ENCODE measurements at places on chromosomes 1 and 21.

GRCh38 chr21:31913182-31913608 lies 40.4 kb downstream of the HUNK start:
- no peak for DNase-seq

DNA sequence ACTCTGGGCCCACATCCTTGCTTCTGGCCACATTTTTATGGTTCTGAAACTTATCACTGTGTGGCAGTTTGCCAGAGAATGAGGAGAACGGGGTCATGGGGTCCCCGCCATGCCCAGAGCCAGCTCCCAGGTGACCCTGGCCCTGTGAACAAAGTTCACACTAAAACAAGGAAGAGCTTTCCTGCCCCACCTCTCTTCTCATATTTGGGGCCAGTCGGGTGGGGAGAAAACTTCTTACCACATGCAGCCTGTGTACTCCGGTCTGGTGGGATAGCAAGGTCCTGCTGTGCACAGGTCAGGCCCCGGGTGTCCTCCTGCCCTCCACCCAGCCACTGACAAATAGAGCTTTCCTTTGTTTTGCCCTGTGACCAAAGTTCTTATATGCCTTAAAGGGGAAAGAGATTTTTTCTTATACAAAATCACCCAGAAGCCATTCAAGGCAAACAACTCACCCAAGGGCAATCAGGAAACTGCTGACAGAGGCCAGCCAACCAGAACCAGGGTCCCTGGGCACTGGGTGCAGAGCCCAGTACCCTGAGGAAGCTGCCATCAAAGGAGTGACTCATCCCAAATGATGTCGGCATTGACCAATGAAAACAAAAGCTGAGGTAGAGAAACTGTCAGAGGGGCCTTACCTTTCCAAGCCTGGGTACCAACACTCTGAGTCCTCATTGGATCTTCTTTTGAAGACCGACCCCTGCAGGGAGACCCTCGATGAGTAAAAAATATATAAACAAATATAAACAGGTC lies 53.6 kb downstream of the OLIG1 start:
- no peak for DNase-seq

- no peak for DNase-seq
These were observed 11.7 kb downstream of the CAPN9 start for GRCh38 chr1:230758709-230759368.

DNA sequence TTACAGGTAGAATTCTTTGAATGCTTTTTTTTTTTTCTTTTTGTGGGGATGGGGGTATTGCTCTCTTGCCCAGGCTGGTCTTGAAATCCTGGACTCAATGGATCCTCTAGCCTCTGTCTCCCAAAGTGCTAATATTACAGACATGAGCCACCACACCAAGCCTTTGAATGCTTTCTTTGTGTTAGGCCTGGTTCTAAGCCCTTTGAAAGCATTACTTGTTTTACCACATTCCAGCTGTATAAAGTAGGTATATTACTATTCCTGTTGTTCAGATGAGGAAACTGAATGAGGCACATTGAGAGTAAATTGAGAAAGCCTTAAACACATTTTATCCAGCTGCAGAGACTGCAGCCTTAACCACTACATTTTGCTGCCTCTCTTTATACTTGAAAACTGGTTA lies 841.8 kb upstream of the ADGRL4 start:
- DNase-seq = no peak

- no peak for DNase-seq
These were observed 33.1 kb upstream of the VPS26C start for GRCh38 chr21:37300114-37300751.

DNA sequence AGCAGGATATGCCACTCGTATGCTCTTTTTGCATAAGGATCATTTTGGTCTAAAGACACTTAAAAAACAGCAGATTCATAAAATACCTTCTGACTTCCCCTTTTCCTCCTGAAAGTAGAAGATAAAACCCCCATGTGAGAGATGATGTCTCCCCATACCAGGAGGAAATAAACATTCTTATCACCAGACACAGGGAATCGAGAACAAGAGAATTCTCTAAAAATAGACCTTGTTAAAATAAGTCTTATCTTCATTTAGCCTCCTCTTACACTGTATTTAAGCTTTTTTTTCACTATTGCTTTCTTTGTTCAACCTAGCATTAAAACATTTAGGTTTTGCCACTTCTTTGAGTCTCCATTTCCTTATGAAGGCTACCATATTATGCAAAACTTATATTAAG lies 709.3 kb downstream of the KCNT2 start:
- no peak for DNase-seq

- DNase-seq = no peak
These were observed 46.4 kb upstream of the TRABD2B start for GRCh38 chr1:48043622-48044021.

GRCh38 chr21:43727519-43728153 lies 8.7 kb downstream of the PDXK start:
- DNase-seq = no peak

DNA sequence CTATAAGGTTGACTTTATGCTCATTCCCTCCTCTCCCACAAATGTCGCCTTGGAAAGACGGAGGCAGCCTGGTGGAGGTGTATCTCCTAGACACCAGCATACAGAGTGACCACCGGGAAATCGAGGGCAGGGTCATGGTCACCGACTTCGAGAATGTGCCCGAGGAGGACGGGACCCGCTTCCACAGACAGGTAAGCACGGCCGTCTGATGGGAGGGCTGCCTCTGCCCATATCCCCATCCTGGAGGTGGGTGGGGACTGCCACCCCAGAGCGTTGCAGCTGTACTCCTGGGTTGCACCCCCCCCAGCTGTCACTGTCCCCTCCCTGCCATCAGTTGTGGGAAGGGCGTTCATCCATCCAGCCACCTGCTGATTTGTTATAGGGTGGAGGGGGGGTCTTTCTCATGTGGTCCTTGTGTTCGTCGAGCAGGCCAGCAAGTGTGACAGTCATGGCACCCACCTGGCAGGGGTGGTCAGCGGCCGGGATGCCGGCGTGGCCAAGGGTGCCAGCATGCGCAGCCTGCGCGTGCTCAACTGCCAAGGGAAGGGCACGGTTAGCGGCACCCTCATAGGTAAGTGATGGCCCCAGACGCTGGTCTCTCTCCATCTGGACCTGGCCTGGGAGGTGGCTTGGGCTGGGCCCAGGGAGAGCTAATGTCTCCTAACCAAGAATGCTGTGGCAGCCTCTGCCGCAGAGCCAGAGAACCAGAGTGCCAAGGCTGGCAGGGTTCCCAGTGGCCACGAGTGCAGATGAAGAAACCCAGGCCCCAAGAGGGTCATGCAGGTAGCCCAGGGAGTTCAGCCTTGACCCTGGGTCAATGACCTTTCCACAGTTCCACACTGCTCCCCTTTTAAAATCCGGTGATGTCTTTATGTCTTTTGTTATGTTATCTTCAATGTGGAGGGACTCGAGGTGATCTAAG lies 13.1 kb downstream of the PCSK9 start:
- DNase-seq = no peak

GRCh38 chr1:174815474-174815908 lies 184.3 kb upstream of the CACYBP start:
- no peak for DNase-seq

- no peak for DNase-seq
These were observed 6.0 kb downstream of the TRIT1 start for GRCh38 chr1:39877231-39877778.

- DNase-seq = no peak
These were observed 43.2 kb downstream of the TMCO4 start for GRCh38 chr1:19756480-19756879.

DNA sequence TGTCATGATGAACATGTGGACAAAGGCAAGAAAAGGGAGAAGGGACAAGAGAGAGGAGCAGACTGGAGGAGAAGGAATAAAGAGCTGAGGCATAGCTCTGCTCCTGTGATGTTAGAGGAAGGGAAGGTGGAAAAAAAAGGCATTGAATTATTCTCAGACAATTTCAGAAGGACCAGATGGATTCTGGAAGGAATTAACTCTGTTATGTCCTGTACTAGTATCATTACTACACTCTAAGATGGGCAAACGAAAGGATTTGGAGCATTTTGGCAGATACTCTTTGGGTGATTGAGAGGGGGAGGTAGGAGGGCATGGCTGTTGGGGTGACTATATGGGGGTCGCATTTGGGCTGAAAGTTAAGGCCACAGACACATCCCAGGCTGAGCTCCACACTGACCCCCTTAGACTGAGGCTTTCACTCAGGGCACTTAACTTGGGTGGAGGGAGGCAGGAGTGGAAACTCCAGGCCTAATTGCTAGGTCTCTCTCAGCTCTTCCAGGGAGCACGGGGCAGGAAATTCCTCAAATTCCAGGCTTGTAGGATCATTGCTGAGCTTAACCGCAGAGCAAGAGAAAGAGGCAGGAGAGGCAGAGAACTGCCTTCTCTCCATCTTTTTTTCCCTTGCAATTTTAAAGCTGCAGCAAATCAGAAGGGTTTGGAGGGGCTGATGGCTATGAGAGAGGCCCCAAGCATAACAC lies 25.9 kb downstream of the KIRREL1 start:
- no peak for DNase-seq

GRCh38 chr1:181918880-181919525 lies 142.5 kb downstream of the ZNF648 start:
- no peak for DNase-seq

DNA sequence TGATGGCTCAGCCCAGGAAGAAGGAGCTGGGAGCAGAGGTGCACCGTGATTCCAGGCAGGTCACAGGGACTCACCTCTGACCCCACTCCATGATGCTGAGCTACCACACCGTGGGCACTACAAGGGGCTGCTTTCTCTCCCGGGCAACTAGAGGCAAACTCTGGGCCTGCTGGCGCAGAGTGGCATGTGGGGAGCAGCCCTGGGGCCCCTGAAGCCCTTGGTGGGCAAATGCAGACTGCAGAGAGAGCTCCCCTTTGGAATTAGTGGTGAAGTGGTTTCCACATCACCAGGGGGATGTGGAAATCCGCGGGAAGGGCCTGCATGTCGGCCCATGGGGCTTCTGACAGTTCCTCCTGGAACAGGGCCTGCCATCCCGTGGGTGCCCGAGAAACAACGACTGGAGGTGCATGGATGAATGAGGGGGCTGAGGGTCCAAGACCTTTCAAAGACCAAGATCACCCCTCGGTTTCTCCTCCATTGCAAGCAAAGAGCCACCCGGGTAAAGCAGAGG lies 11.8 kb upstream of the MMEL1 start:
- no peak for DNase-seq

- DNase-seq = no peak
These were observed 33.0 kb upstream of the ADARB1 start for GRCh38 chr21:45041351-45041805.

GRCh38 chr1:5651964-5652821 lies 340.0 kb downstream of the NPHP4 start:
- DNase-seq = no peak

DNA sequence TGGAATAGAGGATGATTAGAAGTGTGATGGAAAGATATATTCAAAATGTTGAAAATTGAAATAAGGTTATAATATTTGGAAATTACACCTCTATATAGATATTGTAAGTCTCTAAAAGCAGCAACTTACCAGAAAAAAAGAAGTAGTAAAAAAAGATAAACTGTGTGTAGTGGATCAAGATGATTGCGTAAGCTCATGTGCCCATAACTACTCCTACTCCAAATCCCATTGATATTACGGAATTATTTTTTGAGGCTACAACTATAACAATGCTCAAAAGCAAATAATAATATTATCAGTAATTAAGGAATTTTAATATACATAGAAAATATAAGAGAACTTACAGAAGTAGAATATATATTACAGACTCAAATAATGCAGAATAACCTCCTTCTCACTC lies 33.6 kb downstream of the CATSPERE start:
- no peak for DNase-seq

GRCh38 chr1:97674517-97674916 lies 246.3 kb downstream of the DPYD start:
- no peak for DNase-seq

- no peak for DNase-seq
These were observed 30.2 kb downstream of the USP1 start for GRCh38 chr1:62467092-62467491.

DNA sequence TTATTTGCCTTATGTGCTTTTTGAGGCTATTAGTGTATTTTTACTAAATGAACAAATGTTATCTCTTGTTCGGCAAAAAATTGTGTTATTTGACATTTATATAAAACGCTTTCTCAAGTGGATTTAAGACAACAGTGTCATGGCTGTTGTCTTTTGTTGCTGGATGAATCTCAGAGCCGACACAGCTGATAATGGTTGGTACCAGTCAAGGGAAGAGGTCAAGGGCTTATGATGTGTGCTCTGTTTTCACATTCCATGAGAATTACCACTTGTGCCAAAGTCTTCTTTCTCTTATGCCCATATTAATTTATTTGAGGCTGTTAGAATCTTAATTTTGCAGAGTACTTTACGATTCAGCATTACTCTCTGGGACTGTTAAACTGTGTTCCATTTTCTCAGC lies 17.9 kb upstream of the CD101 start:
- no peak for DNase-seq

DNA sequence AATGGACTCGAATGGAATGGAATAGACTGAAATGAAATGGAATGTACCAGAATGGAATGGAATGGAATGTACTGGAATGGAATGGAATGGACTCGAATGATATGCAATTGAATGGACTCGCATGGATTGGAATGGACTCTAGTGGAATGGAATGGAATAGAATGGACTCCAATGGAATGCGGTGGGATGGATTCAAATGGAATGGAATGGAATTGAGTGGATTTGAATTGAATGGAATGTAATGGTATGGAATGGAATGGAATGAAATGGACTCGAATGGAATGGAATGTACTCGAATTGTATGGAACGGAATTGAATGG lies 99.6 kb upstream of the FBXO28 start:
- DNase-seq = no peak
